Left ventricle myocardium inferior (tissue), 1 donor: ENCODE measurements at places on chromosomes 7 and 10. TPM values are rescaled to one million over a fixed set of nuclear protein-coding genes. Genes with fewer than 3 reads are reported as not detected.

GRCh38 chr7:2990949-2991470 is 52.7 kb downstream of the CARD11 start:
- peaks cover 11% of the 10 kb centered on the region for H3K27me3 ChIP-seq
- no peaks in the 10 kb centered on the region for H3K4me1 ChIP-seq
- H3K36me3 ChIP-seq: no peaks in the 10 kb centered on the region
- no peak overlapping the region for H3K27ac ChIP-seq

DNA sequence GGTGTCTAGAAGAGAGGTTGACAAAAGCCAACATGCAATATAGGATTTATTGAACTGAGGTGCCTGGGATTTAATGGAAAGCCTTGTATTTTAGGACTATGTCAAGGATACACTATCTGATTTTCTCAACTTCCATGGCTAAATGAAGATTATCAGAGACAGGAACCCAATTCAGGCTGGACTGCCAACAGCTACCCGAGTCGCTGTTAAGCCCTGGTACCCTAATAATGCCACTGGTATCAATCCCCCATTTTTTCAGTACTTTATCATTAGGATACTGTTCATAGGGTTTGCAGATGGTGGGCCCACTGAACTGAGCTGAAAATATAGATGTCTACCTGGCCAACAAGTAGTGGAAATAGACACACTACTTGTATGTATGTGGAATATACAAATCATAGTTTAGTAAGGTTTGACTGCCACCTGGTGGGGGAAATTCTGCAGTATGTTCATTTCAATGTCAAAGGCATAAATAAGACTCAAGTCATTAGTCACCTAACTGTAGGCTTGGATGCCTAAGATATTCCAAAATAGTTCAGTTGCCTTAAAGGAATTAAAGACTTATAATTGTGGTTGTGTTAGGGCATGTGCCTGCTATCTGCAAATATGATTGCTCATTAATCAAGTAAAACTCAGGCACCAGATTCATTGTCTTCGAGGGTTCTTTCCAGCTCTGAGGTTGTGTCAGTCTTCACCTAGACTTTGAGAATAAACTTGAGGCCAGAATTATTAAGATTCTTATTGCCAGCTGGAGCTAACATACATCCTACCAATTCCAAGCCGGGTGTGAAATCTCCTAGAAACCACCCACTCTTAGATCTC is 34.1 kb upstream of the NOBOX start:
- H3K4me3 ChIP-seq: no peak overlapping the region
- H3K27ac ChIP-seq: no peak overlapping the region
- peaks cover 8% of the 10 kb centered on the region for H3K27me3 ChIP-seq
- H3K4me1 ChIP-seq: no peaks in the 10 kb centered on the region

DNA sequence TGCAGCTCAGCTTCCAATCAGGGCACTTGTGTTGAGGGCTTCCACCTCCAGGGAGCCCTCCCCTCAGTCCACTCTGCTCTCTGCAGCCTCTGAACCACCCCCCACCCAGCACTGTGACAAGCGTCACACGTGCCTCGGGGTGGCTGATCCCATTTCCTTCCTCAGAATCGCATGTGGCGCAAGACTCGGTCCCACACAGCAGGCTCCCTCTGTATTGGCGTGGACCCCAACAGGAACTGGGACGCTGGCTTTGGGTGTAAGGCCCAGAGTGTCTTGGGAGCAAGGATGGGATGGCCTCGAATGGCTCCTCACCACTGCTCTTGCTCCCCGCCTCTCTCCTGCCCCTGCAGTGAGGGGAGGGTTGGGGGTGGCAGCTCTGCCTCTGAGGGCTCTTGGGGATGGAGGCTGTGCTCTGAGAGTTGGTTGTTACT is 4.1 kb downstream of the CPA1 start:
- no peaks in the 10 kb centered on the region for H3K36me3 ChIP-seq
- H3K4me3 ChIP-seq: no peak overlapping the region
- peaks cover 7% of the 10 kb centered on the region for H3K4me1 ChIP-seq
- H3K27ac ChIP-seq: no peak overlapping the region
- no peak for DNase-seq

DNA sequence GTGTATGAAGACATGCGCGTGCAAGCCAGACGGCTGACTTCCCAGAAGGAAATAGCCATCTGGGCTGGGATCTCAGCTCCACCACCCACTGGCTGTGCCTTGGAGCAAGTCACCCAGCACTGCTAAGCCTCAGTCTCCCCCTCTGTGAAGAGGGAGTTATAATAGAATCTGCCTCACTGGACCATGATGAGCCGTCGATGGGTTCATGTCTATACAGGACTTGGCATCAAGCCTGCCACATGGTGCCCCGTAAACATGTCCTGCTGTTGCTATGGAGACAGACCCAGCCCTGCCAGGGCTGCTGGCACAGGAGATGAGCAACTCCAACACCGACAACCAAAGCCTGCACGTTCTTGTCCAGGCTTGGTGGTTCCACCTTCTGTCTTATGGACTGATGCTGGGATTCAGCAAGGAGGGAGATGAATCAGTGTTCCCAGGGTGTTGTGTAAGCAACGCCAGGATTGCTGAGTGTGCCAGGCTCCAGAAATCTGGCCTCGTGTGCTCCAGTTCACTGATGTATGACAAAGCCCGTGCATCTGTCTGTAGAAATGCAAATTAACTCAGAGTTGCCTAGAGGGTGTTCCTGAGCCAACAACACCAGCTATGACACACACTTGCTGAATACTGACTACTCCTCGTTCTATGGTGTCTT is 5.6 kb downstream of the GPR15LG start:
- no peak overlapping the region for H3K27ac ChIP-seq
- DNase-seq: no peak
- no peak overlapping the region for H3K4me3 ChIP-seq
- no peaks in the 10 kb centered on the region for H3K4me1 ChIP-seq

- no peak within 1 kb of the TSS for H3K4me3 ChIP-seq
- H3K27ac ChIP-seq: no peak within 1 kb of the TSS
- H3K27me3 ChIP-seq: peaks cover 65% of the 10 kb centered on the region
- H3K4me1 ChIP-seq: no peaks in the 10 kb centered on the region
- no peak for DNase-seq
Measured at GRCh38 chr7:148590471-148590870, at the start of gene C7orf33. C7orf33 (plus strand) TSS chr7:148590766; CDS start chr7:148590926, 160 bp downstream.

DNA sequence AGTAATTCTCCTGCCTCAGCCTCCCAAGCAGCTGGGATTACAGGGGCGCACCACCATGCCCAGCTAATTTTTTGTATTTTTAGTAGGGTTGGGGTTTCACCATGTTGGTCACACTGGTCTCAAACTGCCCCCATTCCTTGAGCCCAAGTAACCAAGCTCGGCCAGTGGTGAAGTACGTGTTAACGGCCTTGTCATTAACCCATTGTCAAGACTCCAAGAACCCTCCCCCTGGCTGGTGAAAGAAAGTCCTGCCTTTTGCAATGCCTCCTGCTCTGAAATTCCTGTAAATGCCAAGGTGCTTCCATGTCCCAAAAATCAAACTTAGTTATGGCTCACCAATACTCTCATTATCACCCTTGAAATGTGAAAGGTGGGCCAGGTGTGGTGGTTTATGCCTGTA is 18.8 kb upstream of the SEPHS1 start:
- no peak overlapping the region for H3K27ac ChIP-seq
- DNase-seq: no peak
- H3K36me3 ChIP-seq: no peaks in the 10 kb centered on the region
- peaks cover 20% of the 10 kb centered on the region for H3K27me3 ChIP-seq
- no peaks in the 10 kb centered on the region for H3K4me1 ChIP-seq

DNA sequence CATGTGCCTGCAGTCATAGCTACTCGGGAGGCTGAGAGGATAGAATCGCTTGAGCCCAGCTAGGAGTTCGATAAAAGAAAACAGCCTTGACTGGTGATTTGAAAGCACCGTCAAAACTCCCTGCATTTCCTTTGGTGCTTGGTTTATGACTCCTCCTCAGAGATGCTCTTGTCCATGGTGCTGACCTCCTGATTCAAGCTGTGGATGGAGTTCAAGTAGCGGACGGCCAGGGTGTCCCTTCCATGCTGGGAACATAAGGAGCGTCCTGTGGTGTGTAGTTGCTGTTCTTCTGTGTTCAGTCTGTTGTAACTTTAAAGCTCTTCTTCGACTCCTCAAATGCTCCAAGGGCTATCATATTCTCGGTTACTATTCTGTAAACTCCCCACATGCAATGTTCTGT is 382.5 kb upstream of the KIAA1217 start:
- no peak overlapping the region for H3K27ac ChIP-seq
- H3K36me3 ChIP-seq: no peaks in the 10 kb centered on the region
- H3K4me1 ChIP-seq: no peaks in the 10 kb centered on the region
- peaks cover 19% of the 10 kb centered on the region for H3K27me3 ChIP-seq
- DNase-seq: no peak
- H3K4me3 ChIP-seq: no peak overlapping the region

The TMEM225B gene
- total RNA-seq: not detected

The CLIP2 gene
- 7.4 TPM for total RNA-seq

The HSPA12A gene
- total RNA-seq: 15.0 TPM

The LIPF gene
- total RNA-seq: not detected

The OPN4 gene
- 0.25 TPM for total RNA-seq

The ALOX5 gene
- total RNA-seq: 3.2 TPM

The GATA3 gene
- 1.4 TPM for total RNA-seq

The ASZ1 gene
- total RNA-seq: not detected
